ENCODE measurements at places on chromosomes 6 and 20. TPM values are rescaled to one million over a fixed set of nuclear protein-coding genes. Genes with fewer than 3 reads are reported as not detected.
A peak's percentile ranks its signal among the peaks of the same experiment; 100 is the strongest.

DNA sequence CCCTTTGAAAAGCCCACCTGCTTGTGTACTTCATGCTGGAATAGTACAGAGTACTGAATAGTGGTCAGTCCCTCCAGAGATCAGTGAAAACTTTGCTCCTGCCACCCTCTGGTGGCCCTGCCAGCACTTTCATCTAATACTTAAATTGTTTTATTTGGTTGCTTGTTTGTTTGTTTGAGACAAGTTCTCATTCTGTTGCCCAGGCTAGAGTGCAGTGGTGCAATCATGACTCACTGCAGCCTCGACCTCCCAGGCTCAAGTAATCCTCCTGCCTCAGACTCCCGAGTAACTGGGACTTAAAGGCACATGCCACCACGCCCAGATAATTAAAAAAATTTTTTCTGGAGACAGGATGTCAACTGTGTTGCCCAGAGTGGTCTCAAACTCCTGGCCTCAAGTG lies 9.1 kb downstream of the FAM83D start:
- no peak for DNase-seq

DNA sequence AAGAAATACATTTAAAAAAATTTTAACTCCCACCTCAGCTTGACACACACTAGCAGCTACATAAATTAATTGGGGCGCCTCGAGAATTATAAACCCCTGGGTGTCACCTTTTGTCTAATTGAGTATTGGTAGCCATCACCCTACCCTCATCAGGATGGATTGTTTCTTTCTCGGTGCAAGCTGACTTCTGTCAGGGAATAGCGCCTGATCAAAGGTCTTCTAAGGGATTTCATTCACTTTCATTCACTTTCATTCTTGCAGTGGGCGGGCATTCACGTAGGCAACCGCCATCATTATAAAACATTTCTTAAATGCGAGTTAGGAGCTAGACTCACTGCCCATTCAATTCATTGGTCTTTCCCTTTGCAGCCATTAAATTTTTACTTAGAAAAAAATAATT lies 239.2 kb upstream of the SASH1 start:
- DNase-seq, result no peak

- DNase-seq, result peak; percentile 75
Observed at GRCh38 chr20:33791959-33792597, 19.1 kb upstream of the CHMP4B start.

- no peak for DNase-seq
Observed at GRCh38 chr20:46218656-46219055, 89.6 kb downstream of the CDH22 start.

- DNase-seq, result no peak
Observed at GRCh38 chr6:145110109-145110508, 625.2 kb downstream of the EPM2A start.

DNA sequence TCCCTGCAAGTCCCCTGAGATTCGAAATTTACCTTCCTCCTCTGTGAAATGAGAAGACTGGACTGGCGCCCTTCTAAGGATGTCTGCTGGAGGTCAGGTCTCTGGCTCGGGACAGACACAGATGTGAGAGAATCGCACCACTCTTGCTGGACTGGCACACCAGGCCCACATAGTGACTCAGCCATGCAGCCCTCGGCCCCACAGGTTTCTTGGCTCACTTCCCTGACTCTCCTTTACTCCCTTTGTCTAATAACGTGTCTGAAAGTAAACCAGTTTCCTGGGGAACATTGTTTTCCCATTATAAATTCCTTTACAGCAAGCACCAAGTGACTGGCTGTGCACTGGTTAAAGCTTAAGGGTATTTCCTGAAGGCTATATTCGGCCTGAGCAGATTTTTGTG lies 106.7 kb upstream of the PLEKHG1 start:
- no peak for DNase-seq

DNA sequence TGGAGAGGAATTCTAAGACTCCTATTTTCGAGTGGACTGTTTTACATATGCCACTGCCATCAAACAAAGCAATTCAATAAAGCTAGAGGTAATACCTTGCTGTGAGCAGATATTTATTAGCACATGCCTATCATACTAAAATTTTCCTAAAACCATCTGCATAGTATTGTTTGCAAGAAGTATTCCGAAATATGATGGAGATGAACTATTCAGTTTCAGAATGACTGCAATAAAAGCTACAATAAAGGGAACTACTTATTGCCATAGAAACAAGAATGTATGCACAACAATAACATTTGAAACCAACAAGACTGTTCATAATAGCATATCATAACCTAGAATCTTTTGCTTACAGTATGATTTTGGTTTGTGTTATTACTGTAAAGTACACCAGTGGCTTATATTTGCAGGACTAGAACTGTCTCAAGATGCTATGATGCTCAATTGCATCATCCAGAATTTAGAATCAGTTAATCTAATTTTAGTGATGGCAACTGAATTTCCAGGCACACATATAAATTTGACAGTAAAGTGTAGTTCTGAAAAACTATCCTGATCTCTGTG lies 144.3 kb downstream of the GRIK2 start:
- no peak for DNase-seq

DNA sequence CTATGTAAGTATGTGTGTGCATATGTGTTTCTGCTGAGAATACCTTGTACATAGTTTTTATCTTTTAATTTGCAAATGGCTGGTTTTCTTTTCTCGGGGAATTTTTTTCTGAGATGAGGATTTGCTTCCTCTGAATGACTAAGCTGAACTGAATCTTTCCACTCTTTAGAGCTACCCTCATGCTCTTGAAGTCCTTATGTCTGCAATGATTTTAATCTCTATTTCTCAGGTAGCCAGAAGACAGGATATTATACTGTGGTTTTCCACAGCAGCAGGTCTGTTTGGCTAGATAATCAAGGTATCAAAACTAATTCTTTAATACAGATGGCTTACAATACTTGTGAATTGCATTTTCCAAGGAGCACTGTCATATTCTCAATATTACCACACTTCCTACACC lies 114.7 kb downstream of the PLCB1 start:
- no peak for DNase-seq

DNA sequence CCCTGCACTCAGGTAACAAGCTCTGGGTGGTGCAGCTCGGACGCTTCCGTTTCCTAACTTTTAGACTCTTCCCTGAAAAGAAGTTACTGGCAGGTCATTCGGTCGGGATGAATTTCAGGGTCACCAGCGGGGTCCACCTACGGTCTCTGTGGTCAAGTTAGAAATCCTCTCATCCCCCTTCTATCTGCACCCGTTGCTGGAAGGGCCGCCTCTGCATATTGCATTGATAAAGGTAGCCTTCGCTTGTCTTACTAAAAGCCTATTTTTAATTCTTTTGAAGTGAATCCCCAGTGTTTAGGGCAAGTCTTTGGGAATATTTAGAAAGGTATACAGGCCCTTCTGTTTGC lies 47.3 kb downstream of the LRRN4 start:
- DNase-seq, result no peak

DNA sequence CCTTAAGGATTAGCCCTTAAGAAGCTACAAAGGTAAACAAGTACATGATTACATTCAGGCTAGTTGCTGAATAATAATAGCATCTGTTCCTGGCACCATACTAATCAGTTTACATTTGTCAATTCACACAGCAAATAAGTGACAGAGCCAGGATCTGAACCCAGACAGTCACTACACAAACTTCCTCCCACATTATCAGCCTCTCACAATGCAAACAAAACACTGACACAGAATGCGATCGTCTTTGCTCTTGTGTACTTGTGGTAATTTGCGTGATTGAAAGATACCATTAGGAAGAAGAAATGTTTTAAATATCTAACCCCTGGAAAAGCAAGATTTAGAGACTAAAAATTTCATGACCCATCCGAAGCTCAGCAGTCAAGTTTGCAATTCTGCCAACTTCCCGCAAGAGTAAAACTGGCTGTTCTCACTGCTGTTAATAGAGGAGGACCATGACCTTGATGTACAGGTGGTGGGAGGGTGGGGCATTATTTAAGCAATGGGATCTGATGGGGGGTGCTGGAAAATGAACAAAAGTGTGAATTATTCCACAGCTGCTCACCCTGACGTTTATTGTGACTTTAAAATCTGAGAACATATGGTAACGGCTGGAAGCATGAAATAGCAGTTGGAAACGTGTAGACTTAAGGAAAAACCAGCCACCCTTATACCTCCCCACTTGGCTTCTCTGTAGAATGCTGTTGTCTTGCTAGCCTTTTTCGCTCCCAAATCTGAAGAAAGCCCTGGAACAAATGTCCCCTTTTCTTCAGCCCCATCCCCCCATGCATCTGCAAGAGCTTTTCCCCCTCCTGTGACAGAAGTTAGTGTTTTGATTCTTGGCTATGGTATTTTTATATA lies 95.3 kb upstream of the ARMC2 start:
- no peak for DNase-seq

- no peak for DNase-seq
Observed at GRCh38 chr20:63542031-63542559, 4.9 kb upstream of the PTK6 start.

Gene EEF1A1
- 4,996 TPM for total RNA-seq

Gene PCIF1
- 29.1 TPM for total RNA-seq

Gene BFSP1
- 0.65 TPM for total RNA-seq

Gene WASF1
- 1.9 TPM for total RNA-seq

Gene HECA
- total RNA-seq, result 50.9 TPM

Gene OR2B6
- not detected for total RNA-seq

Gene HSPA12B
- 13.0 TPM for total RNA-seq

Gene MTFR2
- 0.71 TPM for total RNA-seq

Gene PHF20
- total RNA-seq, result 56.8 TPM
